Fibroblast of skin of abdomen (primary cell): ENCODE measurements at places on chromosomes 11 and 22.

DNA sequence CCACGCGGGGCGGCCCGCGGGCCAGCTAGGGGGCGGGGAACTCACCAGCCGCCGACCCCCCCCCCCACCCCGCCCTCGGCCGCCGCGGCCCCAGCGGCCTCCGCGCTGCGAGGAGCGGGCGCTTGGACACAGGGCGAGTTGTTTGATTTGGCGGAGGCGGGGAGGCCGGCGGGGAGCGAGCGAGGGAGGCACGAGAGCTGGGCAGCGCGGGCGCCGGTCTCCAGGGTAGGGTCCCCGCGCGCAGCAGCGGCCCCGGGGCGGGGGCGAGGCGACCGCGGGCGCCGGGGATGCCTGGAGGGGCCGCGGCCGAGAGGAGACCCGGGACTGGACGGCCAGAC, 64.4 kb downstream of the NAV2 start:
- DNase-seq: no peak

GRCh38 chr11:13238879-13239514, 38.6 kb upstream of the BMAL1 start:
- DNase-seq: peak; percentile 47

- no peak for DNase-seq
Observed at GRCh38 chr11:1484695-1485503, 1.7 kb downstream of the MOB2 start.

- DNase-seq: no peak
Observed at GRCh38 chr11:68724293-68724692, 27.0 kb downstream of the TESMIN start.

GRCh38 chr22:46972256-46972655, 209.8 kb downstream of the TBC1D22A start:
- DNase-seq: no peak

- DNase-seq: no peak
Observed at GRCh38 chr22:41485033-41485432, 16.1 kb downstream of the ACO2 start.

GRCh38 chr11:113989381-113989780, 14.5 kb downstream of the HTR3A start:
- no peak for DNase-seq

DNA sequence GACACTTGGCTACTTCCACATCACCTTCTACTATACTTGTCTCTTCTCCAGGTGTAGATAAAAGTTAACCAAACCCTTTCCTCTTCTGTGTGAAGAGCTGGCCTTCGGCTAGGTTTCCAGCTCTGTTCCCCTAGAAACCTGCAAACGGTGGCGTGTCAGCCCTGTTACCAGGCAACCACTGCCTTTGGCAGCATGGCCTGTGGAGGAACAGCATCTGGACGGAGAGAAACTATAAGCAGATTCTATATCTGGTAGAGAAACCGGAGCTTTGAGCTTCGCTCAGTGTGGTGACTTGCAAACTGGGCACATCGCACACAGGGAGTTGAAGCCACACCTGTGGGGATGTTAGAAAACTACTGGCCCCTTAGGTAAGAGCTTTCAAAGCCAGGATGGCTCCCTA, 35.9 kb downstream of the ARAP1 start:
- no peak for DNase-seq

DNA sequence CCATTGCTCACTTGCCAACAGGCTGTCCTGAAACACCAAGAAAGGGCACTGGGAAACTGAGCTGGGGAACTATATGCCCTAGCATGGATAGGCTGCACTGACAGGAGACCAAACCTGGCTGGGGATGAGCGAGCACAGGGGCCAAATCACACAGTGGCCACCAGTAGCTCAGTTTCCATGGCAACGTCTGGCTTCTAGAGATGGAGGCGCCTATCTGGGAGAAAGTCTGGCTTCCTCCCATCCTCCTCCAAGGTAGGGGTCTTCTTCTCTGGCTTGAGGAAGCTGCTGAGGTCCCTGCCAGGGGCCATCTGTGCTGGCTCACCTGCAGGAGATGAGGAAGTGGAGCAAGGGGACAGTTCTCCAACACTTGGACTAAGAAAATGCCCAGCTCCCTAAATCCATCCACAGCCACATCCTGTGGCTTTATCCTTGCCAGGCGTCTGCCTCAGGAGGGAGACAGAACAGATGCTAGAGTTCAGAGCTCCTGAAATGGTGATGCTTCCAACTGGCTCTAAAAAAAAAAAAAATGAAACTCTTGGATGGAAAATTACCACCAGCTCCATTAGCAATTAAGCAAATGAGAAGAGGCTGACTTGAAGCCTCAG, 48.3 kb downstream of the SYT13 start:
- DNase-seq: no peak

DNA sequence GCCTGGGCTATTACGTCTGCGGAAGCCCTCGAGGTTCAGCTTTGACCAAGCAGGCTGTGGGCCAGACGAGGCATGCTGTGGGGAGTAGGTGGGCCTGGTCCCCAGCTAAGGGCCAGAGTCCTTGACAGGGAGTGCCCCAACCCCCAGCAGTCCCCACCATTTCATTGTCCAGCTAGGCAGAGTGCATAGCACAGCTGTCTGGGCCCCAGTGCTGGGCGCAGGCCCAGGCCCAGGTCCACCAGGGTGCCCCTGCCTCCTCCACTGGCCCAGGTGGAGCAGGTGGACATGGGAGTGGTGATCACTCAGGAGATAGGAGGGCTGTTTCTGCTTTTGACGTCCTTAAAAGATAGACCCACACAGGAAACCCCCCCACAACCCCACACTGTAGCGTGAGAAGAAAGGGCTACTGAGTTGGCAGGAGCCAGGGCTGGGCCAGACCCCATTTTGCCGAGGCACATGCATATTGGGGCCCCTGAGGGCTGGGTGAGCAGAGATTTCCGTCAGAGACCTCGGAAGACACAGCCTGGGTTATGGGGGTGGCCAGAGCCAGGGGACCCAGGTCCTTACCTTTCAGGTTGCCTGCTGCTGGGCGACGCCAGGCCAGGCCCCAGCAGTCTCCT, 11.7 kb upstream of the SUSD2 start:
- DNase-seq: no peak

DNA sequence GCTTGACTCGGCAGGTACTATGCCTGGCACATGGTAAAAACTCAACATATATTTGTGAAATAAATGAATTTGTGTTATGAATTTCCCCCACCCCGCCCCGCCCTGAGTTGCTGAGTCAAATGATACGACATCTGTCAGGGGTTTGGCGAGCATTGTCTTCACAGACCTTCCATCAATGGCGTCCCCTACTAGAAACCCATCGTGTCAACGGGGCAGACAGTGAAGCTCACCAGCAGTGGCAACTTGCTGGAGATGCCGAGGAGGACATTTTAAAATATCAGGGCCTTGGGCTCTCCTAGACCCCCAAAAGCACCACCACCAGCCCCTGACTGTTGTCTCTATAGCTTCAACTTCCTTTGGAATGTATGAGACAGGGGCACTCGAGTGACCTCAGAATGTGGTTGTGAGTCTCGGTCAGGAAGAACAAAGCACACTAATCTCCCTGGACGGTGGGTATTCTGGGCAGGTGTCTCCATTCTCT, 761 bp upstream of the NXF1 start:
- no peak for DNase-seq

DNA sequence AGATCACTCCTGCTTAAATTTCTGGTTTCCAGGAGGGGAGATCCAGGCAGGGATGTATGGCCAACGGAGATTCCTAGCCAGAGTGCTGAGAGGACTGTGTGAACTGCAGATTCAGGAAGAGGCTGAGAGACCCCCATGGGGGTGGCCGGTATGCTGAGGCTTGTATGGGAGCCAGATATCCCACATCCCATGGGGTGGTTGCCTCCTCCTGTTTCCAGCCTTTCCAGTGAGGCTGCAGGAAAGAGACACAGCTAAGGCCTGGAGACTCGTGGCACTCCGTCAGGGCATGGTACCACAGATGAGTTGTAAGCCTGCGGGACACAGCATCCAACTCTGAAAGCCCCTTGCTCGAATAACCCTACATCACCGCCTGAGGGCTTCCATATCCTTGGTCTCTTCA, 1.4 kb upstream of the MYOD1 start:
- no peak for DNase-seq

GRCh38 chr22:18044548-18045271, 20.3 kb upstream of the MICAL3 start:
- no peak for DNase-seq

DNA sequence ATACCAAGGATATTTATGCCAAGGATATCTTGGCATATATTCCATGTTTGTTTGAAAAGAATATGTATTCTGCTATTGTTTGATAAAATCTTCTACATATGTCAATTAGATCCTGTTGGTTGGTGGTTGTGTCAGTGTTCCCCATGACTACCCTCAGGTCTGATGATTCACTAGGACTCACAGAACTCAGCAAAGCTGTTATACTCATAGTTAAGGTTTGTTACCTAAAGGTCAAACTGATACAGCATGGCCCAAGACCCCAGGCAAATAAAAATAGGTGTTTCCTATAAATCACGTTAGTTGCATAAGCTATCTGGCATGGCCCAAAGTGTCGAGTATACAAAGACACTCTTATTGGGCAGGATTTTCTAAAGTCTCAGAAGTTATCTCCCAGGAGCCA, 30.2 kb upstream of the B3GNT6 start:
- no peak for DNase-seq

- DNase-seq: peak; percentile 4
Observed at GRCh38 chr11:78768971-78769370, 194.3 kb upstream of the NARS2 start.

GRCh38 chr11:116825434-116825833, 2.3 kb upstream of the APOA4 start:
- DNase-seq: no peak

DNA sequence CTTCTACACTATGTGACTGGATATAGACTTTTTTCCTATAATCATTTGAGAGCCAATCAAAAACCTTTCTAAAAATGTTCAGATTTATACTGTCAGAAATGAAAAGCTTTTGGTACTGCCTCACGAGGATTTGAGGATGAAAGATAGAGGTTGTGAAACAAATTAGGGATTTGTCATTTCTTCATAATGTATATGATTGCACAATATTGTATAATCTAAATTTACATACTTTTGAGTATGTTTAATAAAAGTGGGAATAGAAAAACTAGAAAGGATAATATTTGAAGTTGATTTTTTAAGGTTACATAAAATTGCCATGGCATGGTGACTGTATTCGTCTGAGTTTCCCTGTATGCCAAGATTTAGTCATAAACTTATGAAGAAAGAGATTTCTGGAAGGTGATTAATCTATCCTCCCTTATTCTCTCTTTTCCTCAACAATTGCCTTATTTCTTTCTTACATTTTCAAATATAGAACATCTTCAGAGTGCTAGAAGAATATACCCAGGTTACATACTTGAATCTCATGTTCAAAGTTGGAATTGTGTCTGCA, 56.2 kb downstream of the CASP12 start:
- DNase-seq: no peak

GRCh38 chr11:111388420-111388819, 9.3 kb upstream of the POU2AF1 start:
- DNase-seq: no peak

DNA sequence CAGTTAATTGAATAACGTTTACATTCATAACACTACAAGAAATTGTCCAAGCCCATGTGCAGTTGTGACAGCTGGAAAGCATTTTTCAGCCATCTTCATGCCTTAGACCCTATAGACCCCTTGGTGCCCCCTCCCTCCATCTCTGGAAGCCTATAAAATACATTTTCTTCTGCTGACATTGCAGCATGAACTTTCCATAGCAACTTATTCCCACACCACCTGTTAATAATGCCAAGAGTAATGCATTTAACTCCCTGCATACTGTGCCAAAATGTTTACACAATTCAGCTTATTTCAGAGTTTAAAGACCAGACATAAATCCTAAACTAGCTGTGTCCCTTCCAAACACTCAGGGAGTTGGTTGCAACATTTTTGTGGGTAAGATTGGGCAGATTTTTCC, 143.0 kb upstream of the ARHGAP20 start:
- peak; percentile 16 for DNase-seq
